ENCODE measurements at places on chromosomes 13 and 19.
A peak's percentile ranks its signal among the peaks of the same experiment; 100 is the strongest.

DNA sequence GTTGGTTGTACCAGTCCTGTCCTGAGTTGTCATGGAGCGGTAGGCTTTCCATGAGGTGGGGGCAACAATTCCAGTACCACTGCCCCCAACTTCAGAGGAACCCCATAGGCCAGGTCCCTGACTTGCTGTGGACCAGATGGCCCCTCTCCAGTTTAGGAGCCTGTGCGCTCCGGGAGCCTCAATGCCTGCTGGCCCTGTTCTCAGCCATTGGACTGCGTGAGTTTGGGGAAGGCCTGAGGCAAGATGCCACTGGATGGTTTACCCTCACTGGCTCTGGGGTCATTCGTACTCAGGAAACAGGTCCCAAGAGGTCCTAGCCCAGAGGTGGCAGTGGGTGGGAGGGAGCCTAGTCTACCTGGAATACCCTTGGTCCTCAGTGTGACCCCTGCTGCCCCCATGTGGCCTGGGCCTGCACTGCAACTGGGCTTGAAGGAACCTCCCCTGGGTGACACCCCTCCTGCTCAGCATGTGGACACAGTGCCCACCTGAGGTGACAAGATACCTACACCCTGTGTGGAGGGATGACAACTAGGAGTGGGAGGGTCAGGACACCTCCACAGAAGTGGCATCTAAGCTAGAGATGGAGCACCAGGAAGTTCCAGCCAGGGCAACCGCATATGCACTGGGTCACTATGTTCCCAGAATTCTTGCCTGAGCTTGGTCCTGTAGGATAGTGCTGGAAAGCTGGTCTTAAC is 6.0 kb upstream of the PRR19 start:
- DNase-seq, result no peak

GRCh38 chr19:29841559-29842367 is 30.0 kb downstream of the CCNE1 start:
- DNase-seq, result no peak

- no peak for DNase-seq
These were observed 30.6 kb downstream of the DPF1 start for GRCh38 chr19:38193445-38193844.

DNA sequence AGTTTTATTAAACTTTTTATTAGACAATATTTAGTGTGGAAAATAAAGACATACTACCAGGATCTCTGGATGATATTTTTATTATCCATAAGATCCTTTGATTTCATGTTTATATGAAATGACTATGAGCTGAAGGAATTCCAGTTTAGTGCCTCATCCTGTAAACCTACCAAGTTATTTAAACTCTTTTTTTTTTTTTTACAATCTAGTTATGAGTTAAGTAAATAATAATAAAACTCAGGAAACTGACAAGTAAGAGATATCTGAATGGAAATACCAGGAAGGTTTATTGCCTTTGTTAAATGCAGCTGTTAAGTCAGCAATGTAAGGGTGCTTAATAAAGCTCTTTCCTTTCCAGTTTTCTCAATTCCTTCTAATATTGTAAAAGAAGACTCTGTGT is 53.9 kb downstream of the RXFP2 start:
- DNase-seq, result no peak

GRCh38 chr13:114200399-114200911 is 21.4 kb downstream of the CFAP97D2 start:
- no peak for DNase-seq

GRCh38 chr13:68076046-68076445 is 845.9 kb upstream of the PCDH9 start:
- DNase-seq, result no peak

DNA sequence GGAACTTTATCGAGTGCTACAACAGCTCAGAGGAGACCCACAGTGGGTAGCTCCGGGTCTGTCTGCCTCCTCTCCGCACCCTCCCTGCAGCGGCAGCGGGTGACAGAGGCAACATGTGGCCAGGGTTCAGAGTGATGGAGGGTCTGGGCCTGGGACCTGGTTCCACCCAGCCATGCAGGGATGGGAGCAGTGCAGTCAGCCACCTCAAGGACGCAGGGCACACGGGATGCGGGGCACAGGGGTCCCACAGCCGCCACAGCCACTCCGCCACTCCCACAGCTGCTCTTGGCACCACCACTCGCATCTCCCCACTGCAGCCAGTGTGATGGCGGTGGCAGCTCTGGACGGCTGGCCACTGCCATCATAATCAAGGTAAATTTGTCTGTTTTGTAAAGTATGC is 892.9 kb downstream of the OLFM4 start:
- DNase-seq, result no peak

DNA sequence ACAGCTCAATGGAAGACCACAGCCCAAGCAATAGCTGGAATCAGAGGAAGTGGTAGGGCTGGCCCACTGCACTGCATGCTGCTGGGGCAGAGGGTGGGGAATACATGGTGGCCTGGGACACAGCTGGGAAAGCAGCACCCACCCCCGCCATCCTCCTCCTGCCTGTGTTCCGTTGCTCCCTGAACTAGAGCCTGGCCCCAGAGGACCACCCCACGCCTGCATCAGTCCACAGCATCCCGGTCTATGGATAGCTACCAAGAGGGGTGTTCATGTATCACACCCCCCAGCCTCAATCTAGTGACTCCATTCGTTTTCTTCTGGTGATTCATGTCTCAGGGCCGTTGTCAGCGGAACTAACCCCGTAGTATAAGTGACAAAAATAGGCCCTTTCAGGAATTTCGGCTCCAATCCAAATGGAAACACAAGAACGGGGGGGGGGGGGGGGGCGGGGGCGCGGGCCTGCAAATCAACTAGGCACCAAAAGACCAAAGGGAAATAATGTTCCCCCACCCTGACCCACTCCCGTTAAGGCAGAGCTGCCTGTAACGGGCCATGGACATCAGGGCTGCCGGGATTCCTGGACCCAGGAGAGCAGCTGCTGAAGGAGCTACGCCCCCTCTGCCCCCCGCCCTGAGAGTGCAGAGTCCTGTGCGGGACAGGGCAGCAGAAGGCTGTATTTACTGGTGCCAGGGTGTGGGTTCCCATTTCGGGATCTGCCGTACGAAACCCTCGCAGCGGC is 18.9 kb upstream of the EPHX3 start:
- peak; percentile 85 for DNase-seq

GRCh38 chr19:35318679-35319448 is 10.1 kb upstream of the CD22 start:
- DNase-seq, result no peak

DNA sequence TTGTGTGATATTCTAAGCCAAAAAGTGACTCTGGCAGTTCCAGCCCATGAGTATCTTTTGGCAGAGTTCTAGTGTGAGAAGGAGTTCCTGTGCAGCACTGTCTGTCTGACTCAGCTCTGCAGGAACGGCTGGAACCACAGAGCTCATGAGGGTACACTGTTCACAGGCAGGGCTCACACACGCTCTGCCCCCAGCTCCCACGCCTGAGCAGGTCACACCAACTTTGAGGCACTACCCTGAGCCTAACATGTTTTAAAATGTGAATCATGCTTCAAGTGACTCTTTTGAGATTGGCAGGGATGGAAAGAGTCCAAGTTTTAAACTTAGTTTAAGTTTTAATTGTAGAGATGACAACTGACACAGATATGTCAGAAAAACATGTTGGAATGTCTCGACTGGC is 1203.3 kb downstream of the UQCRFS1 start:
- no peak for DNase-seq

DNA sequence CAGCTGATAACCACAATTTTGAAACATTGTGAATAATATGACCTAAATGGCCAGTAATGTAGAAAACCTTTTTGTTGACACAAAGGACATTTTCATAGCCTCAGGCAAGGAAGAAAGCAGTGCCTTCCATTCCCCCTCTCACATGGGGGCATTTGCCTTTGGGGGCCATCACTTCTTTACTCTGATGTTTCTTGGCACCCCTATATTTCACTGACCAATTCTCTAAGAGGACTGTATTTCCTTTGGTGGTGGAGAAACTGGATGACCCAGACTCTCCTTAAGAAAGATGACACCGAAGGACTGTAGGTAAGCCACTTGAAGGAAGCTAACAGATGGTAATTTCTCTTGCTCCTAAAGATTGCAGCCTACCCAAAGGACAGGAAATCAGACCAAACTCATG is 254.6 kb downstream of the DCLK1 start:
- DNase-seq, result no peak

DNA sequence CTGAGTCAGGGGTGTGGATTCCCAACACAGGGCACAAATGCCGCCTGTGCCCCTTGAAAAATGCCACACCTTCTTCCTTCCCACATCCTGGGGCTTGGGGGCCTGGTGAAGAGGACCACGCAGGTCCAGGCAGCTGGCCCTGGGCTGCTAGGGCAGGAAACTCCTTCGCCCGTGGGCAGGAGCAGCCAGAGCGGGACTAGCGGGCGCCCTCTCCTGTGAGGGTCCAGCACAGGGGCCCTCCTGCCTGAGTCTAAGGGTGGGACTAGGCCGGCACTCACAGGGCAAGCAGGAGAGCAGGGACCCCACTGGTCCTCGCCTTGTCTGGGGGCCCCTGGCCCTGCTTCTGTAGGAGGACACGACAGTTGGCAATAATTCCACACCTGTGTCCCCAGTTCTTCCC is 7.5 kb upstream of the CEBPA start:
- DNase-seq, result no peak

DNA sequence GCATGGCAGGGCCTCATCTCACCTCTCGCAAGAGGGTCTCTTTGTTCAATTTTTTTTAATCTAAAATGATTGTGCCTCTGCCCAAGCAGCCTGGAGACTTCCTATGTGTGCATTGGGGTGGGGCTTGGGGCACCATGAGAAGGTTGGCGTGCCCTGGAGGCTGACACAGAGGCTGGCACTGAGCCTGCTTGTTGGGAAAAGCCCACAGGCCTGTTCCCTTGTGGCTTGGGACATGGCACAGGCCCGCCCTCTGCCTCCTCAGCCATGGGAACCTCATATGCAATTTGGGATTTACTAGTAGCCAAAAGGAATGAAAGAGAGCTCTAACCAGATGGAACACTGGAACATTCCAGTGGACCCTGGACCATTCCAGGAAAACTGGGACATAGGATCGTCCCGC is 8.0 kb downstream of the FXYD3 start:
- DNase-seq, result no peak
